ENCODE measurements at places on chromosomes 2 and 18.

- DNase-seq, result no peak
Observed at GRCh38 chr2:190514676-190515075, 19.8 kb downstream of the NEMP2 start.

DNA sequence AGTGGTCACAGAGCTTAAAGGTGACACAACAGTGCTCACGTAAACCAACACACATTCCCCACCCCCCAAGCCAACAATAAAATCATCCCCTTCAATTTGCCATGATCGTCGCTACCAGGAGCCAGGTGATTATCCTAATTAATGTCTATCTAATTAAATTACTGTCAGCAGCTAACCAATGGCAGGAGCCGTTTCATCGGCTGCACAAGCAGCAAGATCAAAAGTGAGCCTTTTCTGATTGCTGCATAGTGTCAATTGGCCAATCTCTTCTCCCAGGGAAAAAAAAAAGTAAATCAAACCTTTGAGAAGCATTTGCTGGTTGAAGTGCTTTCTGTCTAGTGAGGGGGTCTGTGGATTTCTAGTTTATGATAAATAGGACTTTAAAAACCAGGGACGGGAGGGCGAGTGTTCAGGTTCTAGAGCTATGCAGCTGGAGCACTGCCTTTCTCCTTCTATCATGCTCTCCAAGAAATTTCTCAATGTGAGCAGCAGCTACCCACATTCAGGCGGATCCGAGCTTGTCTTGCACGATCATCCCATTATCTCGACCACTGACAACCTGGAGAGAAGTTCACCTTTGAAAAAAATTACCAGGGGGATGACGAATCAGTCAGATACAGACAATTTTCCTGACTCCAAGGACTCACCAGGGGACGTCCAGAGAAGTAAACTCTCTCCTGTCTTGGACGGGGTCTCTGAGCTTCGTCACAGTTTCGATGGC is at the start of gene TBR1:
Gene TBR1, plus strand, starts transcription at position 311 of the 721 bp plus-strand sequence. Its CDS starts 114 bp downstream, at position 425.
- peak; percentile 12 for DNase-seq

DNA sequence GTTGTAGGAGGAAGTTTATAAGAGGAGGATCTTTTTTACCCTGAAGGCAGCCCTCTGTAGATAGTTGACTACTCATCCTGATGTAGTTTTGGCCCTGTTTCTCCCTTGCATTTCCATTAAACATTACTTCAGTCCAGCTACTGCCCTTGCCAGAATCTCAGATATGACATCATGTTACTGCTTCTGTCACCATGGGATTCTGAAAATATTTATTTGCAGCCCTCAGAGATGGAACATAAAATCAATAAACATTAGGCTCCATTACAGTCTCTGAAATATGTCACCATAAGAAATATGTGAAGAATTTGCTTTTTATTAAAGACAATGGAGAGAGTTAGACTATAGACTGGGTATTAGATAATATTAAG is 68.7 kb upstream of the STK39 start:
- no peak for DNase-seq

DNA sequence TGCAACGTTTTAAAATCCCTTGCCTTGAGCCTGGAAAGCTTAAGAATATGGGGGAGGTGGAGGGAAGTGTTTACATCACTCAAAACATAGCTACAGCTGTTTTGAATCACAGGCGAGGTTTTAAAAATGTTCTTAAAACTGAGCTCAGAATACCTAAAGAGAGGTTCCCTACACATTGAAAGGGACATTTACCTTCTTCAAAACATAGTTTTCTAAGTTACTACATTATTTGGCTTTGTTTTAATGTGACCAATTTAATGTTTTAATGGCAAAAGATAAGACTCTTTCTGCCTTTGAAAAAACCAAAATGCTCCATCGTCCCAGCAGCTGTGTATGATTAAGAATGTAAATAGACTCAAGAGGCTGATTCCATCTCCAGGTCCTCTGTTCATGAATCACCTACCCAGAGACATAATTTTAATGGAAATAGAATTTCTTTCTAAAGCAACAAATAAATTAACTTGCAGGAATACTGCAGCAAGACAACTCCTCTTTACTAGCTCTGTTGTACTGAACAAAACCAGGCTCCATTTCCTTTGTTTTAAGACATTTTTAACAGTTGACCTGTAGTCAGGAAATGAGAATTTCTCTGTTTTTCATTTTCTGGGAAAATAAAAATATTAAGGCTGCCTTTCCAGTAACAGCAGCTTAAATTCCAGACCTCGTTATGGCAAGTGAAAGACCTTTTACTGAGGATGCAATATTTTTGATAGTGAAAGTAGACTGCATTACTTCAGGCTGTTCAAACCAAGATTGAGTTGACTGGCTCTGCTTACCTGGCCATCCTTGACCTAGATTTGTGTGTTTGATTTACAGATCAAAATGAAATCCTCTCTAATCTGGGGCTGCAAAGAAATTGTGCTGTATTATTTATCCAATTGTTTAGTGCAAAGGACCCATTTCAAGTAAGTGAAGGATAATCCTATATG is 33.7 kb upstream of the WDR75 start:
- no peak for DNase-seq

DNA sequence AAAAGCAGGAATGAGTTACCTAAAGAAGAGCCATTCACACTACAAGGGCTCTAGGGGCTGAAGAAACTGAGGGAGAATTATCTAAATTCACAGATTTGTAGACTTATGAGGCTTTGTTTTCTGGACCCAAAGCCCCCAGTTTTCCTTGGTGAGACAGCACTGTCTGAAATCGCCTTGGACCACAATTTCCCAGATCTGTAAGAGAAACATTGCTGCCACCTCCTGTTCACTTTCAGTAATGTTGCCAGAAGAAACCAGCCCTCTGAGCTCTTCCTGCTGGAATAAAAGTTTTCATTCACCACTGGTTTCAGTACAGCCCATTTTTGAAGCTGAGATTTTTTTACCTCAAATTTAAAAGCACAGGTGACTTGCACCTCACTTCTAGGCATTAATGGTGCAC is 169.2 kb downstream of the CDH20 start:
- DNase-seq, result no peak

DNA sequence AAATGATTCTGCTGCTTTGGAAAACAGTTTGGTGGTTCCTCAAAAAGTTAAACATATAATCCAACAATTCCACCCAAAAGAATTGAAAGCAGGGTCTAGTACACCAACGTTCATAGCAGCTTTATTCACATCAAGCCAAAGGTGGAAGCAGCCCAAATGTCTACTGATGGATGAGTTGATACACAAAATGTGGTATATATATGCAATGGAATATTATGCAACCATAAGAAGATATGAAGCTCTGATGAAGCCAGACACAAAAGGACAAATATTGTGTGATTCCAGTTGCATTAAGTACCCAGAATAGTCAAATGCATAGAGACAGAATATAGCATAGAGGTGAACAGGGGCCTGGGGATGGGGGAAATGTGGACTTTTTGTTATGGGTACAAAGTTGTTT is 269.3 kb downstream of the METTL4 start:
- DNase-seq, result no peak

DNA sequence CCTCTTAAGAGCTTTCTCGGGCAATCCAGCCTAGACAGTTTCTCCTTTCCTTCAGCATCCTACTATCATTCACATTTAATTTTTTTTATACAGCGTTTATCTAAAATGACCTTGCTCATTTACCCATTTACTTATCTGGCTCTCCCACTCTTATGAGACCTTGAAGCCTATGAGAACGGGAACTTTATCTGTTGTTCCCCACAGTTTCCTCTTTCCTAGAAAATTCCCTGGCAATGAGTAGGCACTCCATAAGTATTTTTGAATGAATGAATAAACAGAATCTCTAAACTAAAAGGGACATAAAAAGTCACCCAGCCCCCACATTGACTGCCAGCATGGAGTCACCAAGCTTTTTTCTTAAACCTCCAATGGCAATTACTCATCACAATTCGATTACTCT is 353.2 kb downstream of the METTL4 start:
- no peak for DNase-seq

- DNase-seq, result no peak
Observed at GRCh38 chr2:25853038-25853638, 25.1 kb downstream of the ASXL2 start.

GRCh38 chr2:214066862-214067261 is 344.0 kb upstream of the VWC2L start:
- DNase-seq, result no peak

- DNase-seq, result no peak
Observed at GRCh38 chr2:237016121-237016915, 69.4 kb upstream of the COPS8 start.

DNA sequence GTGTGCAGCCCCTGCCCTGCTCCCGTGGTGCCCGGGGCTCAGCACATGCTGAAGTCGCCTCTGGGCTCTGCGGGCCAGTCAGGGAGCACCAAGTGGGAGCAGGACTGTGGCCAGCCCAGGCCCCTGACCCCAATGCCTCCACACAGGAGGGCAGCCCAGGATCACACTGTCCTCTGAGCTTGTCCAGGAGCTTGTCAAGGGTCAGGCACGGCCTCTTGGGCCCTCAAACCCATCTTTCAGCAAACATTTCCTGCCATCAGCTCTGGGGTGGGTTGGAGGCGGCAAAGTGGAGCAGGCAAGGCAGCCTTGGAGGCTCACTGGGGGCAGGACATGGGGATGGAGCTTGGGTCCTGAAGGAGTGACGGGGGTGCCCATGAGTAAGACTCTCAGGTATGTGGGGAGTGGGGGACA is 10.3 kb downstream of the SNED1 start:
- no peak for DNase-seq

- no peak for DNase-seq
Observed at GRCh38 chr18:45538444-45538843, 76.8 kb upstream of the SLC14A2 start.

GRCh38 chr2:217622205-217623060 is 380.4 kb downstream of the TNS1 start:
- no peak for DNase-seq

DNA sequence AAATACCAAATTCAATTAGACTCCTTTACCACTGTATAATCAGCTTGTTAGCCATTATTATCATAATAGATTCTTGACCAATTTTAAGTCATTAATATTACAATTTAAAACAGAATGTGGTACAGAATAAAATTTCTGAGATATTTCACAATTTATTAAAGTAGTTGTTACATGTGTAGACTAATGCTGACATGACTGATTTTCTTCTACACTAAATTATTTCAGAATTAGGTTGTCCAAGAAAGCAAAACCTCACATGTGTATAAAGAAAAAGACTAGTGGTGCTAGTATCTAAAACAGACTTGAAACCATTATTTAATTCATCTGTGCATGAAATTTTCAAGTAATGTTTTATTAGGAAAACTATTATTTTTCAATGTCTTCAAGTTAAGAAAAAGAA is 79.2 kb upstream of the COL3A1 start:
- DNase-seq, result no peak

- no peak for DNase-seq
Observed at GRCh38 chr2:192887337-192887736, 692.6 kb upstream of the TMEFF2 start.

DNA sequence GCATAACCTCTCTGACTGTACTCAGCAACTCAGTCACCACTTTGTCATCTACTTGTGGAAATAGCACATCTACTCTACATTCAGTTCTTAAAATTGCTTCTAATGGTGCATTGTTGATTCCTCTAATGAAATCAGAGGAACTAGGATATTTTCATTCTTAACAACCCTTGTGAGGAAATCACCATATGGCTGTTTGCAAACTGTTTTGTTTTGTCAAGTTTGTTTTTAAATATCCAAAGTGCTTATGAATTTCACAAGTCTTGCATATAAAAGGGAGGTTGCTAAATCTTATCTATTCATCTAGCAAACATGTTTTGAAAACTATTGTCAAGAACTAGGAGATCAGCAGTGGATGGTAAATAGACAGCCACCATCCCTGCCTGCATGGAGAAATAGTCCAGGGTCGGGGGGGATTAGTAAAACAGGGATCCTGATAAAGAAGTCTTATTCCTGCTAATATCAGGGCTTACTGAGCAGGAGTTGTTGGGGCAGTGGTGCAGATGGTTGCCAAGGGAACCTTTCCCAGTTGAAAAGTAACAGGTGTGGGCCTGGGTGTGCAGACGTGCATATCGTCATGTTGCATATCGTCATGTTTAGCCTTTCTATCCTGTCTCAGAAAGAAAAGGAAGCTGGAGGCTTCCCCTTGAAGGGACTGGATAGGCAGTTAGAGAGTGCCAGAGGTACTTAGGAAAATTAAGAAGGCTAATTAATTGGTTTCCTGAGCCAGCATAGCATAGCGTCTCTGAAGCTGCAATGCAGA is 7.5 kb upstream of the MYO3B start:
- no peak for DNase-seq

GRCh38 chr2:12173271-12173942 is 427.0 kb downstream of the LPIN1 start:
- no peak for DNase-seq

DNA sequence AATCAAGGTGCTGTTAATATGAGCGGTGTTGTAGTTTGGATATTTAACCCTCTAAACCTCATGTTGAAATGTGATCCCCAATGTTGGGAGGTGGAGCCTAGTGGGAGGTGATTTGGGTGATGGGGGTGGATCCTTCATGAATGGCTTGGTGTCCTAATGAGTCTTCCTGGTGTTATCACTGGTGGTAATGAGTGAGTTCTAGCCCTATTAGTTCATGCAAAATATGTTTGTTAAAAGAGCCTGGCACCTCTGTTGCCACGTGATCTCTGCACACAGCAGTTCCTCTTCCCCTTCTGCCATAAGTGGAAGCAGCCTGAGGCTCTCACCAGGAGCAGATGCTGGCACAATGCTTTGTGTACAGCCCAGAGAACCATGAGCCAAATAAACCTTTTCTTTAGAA is 158.4 kb downstream of the FMNL2 start:
- no peak for DNase-seq

DNA sequence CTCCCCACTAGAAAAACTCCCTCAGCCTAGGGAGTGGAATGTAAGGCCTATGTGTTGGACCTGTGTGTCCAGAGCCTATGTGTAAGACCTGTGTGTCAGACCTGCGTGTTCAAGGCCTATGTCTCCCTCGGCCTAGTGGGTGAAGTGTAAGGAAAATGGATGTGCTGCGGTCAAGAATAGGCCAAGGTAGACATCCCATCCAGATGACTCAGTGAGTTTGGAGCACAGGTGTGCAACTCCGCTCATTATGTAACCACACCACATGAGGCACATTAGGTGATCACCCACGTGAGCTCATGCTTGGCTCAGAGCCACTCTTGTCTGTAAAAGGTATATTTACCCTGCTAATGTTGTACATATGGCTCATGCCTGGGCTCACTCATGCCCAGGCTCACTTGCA is 565.3 kb upstream of the CRIM1 start:
- DNase-seq, result no peak

- DNase-seq, result no peak
Observed at GRCh38 chr2:133484784-133485183, 83.5 kb downstream of the NCKAP5 start.

- no peak for DNase-seq
Observed at GRCh38 chr2:26039603-26040323, 5.9 kb downstream of the RAB10 start.

Measured in activated CD4-positive, alpha-beta T cell treated with anti-CD3 and anti-CD28 coated beads, Interleukin-2, amount 50 U/mL, for 48 hours (primary cell).